ENCODE measurements at places on chromosomes 11 and 22. TPM values are rescaled to one million over a fixed set of nuclear protein-coding genes. Genes with fewer than 3 reads are reported as not detected.

DNA sequence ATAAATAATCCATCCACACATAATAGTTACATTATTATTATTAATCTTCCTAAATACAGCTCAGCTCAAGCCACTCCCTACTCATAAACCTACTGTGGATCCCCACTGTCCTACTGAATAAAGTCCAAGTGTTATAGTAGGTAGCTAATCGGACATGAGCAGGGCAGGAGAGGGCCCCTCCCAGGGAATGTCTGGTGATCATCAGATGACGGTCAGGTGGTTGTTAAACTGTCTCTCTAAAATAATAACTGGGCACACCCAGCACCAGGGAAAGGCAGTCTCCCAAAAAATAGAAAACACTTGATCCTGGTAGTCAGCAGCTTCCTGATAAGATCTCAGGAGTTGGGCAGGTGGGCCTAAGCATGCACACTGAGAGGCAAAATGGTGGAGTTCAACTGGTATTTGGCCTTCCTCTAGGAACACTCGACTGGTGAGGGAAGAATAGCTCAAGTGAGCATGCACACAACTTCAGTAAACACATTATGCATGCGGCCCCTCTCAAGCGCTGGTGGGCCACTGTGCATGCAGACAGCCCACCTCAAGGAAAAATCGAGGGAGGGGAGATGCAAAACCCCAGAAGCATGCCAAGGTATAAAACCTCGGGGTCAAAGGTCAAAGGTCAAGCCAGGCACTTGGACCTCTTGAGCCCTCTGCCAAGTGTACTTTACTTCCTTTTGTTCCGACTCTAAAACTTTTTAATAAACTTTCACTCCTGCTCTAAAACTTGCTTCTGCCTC, 65.0 kb downstream of the LRRC32 start:
- no peak overlapping the region for H3K27ac ChIP-seq
- H3K4me3 ChIP-seq, result no peak overlapping the region
- no peaks in the 10 kb centered on the region for H3K36me3 ChIP-seq
- no peak for DNase-seq
- no peaks in the 10 kb centered on the region for H3K4me1 ChIP-seq

The DEFB131B gene
- total RNA-seq, result not detected

The PHRF1 gene
- total RNA-seq, result 40.2 TPM

The PKDREJ gene
- not detected for total RNA-seq

The FGF4 gene
- not detected for total RNA-seq

- H3K36me3 ChIP-seq, result no peaks in the 10 kb centered on the region
- no peak for DNase-seq
- H3K27me3 ChIP-seq, result no peaks in the 10 kb centered on the region
Observed at GRCh38 chr22:33909911-33910310, 10.4 kb downstream of the LARGE1 start.
